SW480 (cell line): ENCODE measurements at places on chromosomes 5 and 9.

- no peak for DNase-seq
These were observed 12.9 kb upstream of the AOPEP start for GRCh38 chr9:94713436-94714215.

GRCh38 chr5:8954801-8955200, 591.1 kb downstream of the SEMA5A start:
- no peak for DNase-seq

DNA sequence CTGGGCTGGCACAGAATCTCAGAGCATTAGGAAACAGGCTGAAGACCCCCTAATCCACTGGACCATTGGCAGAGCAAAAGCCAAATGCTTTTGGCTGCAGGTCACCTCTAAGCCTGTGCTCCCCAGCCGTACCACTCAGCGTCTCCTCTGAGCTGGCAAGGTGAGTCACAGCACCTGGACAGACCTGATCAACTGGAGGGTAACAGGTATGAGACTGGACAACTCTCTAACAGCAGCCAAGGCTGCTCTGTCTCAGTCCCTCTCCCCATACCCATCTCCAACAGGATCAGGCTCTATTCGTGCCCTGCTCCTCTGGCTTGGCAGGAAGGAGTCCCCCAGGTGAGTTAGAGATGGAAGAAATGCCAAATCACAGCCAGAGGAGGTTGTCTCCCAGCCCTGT, 4.7 kb downstream of the GOLGA2 start:
- DNase-seq, result no peak

DNA sequence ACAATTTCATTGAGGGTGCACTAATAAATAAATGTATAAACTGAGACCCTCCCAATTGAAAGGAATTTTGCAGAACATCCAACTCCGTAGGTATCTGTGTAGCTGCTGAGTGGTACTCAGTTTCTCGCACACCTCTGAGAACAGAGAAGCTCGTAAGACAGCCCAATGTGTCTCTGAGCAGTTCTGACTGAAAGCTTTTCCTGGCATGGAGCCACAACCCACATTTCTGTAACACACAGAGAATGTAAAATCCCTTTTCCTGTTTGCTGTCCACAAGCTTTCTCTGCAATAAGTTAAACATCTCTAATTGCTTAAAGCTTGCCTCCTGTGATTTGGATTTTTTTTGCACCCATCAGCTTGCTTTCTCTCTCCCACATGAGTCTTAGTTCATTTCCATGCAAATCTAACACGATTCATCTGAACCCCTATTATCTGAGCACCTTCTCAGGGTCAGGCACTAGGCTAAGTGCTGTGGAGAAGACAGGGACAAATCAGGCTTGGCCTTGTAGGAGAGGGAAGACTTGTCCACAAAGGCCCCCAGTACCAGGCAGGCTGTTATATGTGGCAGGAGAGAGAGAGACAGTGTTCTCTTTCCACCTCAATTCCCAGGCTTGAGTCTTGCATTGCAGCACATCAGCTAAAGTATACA, 44.2 kb upstream of the COL15A1 start:
- DNase-seq, result no peak

DNA sequence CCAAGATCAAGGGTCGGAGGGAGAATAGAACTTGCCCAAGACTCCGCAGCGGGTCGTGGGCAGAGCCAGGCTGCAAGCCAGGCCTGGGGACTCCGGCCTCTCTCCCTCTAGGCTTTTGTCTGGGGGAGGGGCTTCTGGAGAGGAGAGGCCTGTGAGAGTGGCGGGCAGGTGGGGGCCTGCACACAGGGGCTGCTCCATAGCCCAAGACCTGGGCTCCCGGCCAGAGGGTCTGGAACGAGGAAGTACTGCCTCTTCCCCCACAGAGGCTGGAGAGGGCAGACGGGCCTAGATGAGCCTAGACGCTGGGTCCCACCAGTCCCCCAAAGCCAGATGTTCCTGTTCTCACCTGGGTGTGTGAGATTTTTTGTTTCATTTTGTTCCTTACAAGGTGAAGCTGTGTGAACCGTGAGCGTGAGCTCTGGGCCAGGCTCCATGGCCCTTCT, 5.2 kb upstream of the ST6GALNAC6 start:
- DNase-seq, result no peak

- DNase-seq, result peak; percentile 1
These were observed 193.1 kb upstream of the PTGER4 start for GRCh38 chr5:40486437-40487275.
